Progenitor cell of endocrine pancreas (in vitro differentiated cells): ENCODE measurements at places on chromosomes 4 and X.

DNA sequence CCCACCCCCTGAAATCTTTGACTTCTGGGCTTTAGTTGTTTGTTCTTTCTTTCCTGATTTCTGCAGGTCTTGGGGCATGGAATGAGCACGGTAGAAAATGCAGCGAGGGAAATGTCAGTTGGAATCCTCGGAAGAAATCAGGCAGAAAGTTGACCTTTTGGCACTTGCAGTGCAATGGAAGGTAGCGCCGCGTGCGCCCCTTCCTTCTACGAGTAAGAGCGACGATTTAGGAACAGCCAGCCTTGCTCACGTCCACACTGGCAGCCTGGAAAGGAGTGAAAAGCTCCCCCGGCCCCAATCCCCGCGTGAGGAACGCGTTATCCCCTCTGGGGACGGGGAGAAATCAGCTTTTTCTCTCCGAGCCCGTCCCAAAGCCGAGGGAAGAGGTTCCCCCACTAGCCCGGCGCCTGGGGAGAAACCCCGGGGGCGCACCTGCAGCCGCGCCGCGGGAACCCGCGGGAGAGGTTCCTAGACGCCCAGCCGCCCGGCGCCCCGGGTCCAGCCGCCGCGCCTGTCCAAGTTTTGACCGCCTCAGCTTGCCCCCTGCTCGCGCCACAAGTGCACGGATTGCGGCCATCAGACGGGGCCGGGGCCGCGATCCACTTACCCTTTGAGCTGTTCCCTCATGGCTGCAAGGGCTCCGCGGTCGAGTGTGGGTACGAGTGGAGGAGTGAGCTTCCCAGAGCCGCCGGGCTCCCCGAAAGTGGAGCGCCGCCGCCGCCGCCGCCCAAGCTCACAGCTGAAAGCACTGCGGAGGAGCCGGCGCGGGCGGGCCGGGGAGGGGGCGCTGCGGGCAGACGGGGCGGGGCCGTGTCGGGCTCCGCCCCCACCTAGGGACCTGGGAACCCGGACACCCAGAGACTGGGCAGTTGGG lies 194.6 kb upstream of the FTHL17 start:
- peak; percentile 27 for DNase-seq

DNA sequence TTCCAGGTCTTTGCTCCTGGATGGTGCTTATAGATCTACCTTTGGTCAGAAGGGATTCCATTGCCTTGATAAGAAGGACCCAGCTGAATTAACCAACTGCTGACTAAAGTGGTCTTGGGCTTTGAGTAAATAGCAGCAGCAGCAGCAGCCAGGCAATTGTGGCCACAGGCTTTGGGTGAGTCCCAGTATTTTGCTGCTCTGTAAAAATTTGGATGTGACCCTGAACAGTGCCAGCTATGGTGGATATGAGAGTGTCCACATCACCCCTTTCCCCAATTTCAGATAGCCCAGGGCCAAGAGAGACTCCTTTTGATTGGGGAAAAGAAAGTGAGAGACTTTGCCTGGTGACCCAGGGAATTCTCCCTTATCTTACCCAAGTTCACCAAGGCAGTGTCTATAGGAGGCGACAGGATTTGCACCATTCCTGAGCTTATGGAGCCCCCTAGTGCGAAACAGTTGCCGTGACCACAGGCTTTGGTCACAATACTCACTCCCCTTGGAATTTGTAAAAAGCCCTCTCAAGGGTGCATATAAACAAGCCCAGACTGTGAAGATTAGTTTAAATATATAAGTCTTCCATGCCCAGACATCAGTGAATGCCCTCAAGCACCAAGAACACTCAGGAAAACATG lies 518.0 kb downstream of the TMA16 start:
- peak; percentile 41 for DNase-seq

DNA sequence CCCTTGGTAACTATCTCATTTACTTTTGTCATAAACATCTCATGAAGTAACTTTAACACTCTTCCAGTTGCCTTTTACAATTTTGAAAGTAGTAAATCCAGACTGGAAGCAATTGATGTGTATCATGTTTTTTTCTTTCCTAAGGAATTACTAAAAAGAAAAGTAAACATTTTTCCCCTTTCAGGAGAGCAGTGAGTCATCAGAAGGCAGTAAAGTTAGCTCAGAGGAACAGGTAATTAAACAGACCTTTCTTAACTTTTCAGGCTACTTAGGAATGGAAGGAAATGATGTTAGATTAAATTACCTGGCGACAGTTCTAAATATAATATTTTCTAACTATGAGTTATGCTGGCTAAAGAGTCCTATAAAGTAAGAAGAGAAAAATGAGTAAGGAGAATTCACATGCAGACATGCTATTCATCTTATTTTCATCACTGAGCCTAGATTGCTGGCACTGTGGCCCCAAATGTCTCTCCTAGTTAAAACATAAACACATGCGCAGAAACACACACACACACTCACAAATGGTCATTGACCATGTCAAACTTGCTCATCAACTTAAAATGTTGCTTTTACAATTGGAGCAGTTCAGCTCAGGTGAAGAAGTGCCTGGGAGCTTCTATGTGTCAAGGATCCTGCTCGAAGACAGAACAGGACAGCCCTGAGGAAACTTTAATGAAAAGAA lies 9.3 kb downstream of the DMP1 start:
- no peak for DNase-seq

- no peak for DNase-seq
Measured at GRCh38 chrX:32289356-32289755, 922.0 kb downstream of the DMD start.

GRCh38 chr4:27828843-27829242 lies 968.2 kb downstream of the STIM2 start:
- DNase-seq: no peak

DNA sequence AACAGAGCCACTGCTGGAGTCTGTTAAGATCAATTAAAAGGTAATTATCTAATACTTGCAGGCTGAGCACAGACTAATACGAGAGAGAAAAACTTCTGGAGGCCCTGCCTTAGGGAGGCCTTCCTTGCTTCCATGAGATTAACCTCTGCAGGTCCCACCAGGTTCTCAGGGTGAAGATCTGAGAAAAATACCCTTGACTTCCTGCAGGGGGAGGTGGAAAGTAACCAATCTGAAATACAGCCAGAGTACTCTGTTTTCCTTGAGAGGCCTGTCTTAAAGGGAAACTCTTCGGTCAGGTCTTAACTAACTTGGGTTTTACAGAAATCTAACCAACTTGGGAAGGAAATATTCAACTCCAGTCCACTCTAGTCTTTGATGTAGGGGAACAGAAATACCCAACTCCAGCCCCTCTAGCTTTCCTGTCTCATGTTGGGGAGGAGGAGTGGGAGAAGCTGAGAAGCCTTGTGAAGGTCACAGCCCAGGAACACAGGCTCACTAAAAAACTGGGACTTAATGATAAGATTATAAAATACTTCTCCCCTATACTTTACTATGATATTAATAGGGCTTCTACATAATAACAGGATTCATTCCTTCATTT lies 77.1 kb downstream of the TBCK start:
- DNase-seq: no peak

DNA sequence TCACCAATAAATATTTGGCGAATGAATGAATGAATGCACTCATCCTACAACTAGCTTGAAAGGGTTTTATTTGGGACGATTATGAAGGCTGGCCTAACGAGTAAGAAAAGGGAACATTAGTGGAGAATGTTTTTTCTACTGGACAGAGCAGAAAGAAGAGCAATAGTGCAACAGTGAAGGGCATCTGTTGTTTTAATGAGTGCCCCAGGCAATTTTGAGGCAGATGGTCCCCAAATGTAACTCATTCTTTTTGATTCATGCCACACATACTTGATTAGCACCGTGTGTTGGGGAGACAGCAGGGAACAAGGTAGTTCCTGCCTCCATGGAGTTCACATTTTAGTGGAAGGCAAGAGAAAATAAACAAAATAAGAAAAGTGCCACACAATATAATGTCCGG lies 22.7 kb upstream of the INTS6L start:
- no peak for DNase-seq

DNA sequence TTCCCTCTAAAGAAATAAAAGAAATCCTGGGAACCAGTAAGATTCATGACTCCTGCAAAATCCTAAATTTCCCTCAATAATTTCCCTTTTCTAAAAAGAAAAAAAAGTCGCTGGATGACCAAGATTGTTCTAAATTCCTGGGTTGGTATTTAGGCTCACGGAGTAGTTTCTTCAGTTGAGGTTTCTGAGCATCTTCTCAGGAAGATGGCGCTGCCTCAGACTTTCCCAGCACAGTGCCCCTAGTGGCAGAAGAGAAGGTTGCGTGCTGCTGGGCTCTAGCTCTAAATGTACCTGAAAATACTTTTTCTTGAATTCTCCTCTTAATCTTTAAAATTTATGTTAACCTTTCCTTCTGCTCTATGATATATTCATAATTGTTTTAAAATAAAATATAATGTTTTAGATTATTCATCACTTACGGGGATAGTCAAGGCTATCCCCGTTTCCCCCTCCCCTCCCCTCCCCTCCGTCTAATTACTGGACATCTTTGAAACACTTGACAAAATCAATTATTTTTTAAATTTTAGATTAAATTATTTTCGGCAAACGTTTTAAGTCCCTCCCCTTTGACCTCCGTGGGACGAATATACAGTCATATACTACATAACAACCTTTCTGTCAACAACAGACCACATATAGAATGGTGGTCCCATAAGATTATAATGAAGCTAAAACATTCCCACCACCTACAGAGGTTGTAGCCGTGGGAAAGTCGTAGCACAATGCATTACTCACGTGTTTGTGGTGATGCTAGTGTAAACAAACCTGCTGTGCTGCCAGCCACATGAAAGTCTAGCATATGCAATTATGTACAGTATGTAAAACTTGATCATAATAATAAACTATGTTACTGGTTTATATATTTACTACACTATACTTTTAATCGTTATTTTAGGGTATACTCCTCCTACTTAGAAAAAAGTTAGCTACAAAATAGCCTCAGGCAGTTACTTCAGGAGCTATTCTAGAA lies 41.0 kb upstream of the GATB start:
- DNase-seq: no peak

GRCh38 chr4:87046121-87046551 lies 111.3 kb downstream of the AFF1 start:
- no peak for DNase-seq

- no peak for DNase-seq
Measured at GRCh38 chr4:158065176-158065575, 107.6 kb downstream of the GASK1B start.

DNA sequence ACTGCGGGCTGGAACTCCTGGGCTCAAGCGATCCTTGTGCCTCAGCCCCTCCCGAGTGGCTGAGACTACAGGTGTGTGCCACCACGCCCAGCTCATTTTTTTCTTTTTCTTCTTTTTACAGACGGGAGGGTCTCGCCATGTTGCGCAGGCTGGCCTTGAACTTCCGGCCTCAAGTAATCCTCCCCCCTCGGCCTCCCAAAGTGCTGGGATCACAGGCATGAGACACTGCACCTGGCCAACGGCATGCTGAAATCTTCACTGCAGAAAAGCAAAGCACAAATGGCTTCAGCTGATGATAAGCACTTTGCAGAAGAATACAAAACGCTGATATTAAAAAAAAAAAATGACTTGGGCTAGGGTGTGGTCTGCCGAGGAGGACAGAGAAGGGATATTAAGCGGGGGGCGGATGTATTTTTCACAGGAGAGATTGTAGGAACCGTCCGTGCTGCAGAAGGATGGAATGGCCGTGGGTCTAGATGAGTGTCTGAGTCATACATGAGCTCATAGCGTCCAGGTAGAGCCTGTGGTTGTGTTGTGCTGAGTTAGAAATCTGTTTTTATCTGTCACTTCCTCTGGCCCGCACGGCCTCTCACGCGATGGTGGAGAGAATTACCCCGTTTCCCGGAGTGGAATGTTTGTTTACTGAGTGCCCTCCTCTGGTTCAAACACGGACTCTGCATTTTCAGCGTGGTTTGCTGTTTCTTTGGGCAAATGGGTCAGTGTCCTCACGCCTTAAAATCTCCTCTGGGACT lies 8.5 kb upstream of the AKAP17A start:
- DNase-seq: no peak

DNA sequence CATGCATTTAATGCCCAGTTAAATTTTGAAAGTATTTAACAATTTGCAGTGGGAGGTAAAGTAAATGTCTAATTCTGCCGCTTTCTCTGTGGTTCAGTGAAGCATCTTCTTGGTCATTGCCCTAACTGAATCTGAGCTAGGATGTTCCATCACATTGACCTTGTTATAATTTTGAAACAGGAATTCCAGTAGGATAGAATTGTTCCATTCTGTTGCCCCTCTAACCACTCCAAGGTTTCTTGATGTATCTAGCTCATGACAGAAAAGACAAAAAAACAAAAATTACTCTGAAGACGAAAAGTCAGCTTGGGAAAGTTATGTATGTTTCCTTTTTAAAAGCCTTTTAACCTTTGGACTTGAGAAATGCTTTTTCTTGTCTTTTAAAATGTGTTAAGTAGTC lies 297.0 kb upstream of the FAT1 start:
- no peak for DNase-seq

GRCh38 chr4:102759831-102760644 lies 730 bp downstream of the MANBA start:
- no peak for DNase-seq

DNA sequence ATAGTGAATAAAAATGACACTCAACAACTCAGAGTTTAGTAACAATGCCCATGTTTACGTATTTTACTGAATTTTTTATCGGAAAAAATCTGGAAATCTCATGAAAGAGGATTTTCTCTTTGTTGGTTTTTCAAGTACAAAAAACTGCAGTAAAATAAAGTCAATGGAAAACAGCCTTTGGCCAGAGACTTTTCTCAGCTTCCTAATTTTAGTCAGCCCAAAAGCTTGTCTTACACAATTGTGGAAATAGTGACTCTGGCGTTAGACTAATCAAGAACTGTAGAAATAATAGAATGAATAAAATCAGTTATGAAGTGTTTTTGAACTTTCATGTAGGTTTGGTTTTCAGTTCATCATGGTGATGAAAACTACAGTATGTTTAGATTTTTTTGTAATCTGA lies 234.7 kb downstream of the DKK2 start:
- no peak for DNase-seq

GRCh38 chr4:145199051-145199716 lies 18.8 kb upstream of the OTUD4 start:
- no peak for DNase-seq

GRCh38 chr4:151114338-151114737 lies 14.9 kb downstream of the RPS3A start:
- DNase-seq: no peak

- DNase-seq: no peak
Measured at GRCh38 chr4:22473268-22473667, 42.6 kb downstream of the ADGRA3 start.

DNA sequence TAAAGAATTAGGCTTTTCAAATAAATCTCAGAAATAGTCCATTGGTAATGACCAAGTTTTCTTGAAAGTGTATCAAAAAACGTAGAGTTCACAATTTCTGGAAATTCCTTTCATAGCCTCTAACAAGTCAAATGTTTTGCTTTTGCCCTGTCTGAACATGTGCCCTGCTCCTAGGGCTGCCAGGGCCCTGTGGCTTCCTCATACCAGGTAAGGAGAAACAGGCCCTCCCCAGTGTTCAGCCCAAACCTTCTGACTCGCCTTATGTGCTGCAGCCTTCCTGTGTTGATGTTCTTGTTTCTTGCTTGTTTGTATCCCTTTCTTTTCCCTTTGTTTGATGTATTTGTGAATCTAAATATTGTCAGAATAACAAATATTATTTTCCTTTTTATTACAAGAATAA lies 146.1 kb upstream of the PACRGL start:
- DNase-seq: no peak
